ENCODE measurements at places on chromosomes 16 and 17. TPM values are rescaled to one million over a fixed set of nuclear protein-coding genes. Genes with fewer than 3 reads are reported as not detected.

Gene SLC7A6
- 11.6 TPM for total RNA-seq

Gene PLCG2
- total RNA-seq, result 10.3 TPM

GRCh38 chr16:73323880-73324279 lies 276.0 kb upstream of the ZFHX3 start:
- H3K27me3 ChIP-seq, result peaks cover 33% of the 10 kb centered on the region
- H3K4me1 ChIP-seq, result peaks cover 4% of the 10 kb centered on the region
- peak overlapping the region; percentile 73 for H3K27ac ChIP-seq
- H3K4me3 ChIP-seq, result no peak overlapping the region
- no peaks in the 10 kb centered on the region for H3K36me3 ChIP-seq
- no peak for DNase-seq

- H3K4me1 ChIP-seq, result no peaks in the 10 kb centered on the region
- DNase-seq, result no peak
- peaks cover 33% of the 10 kb centered on the region for H3K27me3 ChIP-seq
- no peaks in the 10 kb centered on the region for H3K36me3 ChIP-seq
- H3K27ac ChIP-seq, result no peak overlapping the region
These were observed 4.8 kb downstream of the RNF222 start for GRCh38 chr17:8392674-8393469.

Gene IST1
- total RNA-seq, result 280 TPM

Gene SGSH
- 42.0 TPM for total RNA-seq

DNA sequence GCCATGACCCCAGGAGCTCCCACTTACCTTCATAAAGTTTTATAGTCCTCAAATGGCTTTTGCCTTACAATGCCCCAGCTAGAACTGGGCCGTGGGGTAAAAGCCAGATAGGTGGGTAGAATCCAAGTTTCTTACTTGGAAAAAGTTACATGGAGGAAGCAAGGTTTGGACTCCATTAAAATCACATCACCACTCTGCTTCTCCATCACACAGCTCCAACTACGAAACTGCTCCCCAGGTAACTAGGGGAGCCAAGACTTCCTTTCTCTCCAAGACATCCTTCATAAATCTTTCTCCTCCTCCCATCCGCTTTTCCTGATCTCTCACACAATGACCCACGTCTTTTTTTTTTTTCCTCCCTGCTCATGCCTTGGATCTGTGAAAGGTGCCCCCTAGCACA lies 130.8 kb upstream of the RCVRN start:
- no peak overlapping the region for H3K27ac ChIP-seq
- H3K27me3 ChIP-seq, result peaks cover 8% of the 10 kb centered on the region
- H3K4me3 ChIP-seq, result no peak overlapping the region
- peaks cover 5% of the 10 kb centered on the region for H3K4me1 ChIP-seq

Gene ZMYND15
- 0.18 TPM for total RNA-seq

DNA sequence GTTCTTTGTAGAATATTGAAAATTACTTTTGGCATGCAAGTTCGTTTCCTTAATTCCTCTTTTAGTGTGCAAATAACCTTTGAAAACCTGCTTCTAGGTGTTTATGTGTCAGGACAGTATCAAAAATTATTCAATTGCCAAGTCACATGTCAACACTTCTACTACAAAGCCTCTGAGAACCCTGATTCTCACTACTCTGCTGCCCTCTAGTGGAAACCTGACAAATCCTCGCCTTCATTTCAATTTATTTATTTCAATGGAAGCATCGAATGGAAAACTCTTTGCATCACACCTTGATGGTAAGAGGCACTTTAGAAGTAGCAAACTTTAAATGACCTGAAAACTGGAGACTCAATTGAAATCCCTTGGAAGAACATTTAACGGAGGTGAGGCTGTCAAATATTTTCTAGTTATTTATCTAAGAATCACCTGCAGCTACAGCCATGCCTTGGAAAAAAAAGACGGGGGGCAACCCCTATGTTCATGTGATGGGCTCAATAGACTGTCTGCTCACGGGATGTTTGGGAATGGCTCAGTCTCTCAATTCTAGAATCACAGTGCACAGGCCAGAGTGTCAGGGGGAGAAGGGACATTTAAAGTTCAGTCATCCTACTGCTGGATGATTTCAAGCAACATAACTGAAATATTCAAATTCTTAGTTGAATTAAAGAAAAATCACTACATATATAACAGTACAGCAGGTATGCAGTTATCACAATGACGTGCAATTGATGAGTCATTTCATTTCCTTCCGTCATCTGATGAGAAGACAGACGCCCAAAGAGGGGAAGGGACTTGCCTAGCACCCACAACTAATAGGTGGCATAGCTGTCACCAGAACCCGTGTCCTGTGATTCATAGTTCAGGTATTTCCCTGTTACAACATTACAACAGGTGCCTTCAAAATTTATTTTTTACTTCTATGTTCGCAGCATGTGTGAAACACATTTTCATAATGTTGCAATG lies 563.9 kb downstream of the TOX3 start:
- H3K36me3 ChIP-seq, result no peaks in the 10 kb centered on the region
- H3K27me3 ChIP-seq, result peaks cover 49% of the 10 kb centered on the region
- H3K27ac ChIP-seq, result no peak overlapping the region
- no peaks in the 10 kb centered on the region for H3K4me1 ChIP-seq
- peak; percentile 42 for DNase-seq
- H3K4me3 ChIP-seq, result no peak overlapping the region

GRCh38 chr16:86723689-86724088 lies 145.3 kb downstream of the FOXL1 start:
- H3K4me1 ChIP-seq, result no peaks in the 10 kb centered on the region
- H3K27ac ChIP-seq, result no peak overlapping the region
- no peak for DNase-seq
- peaks cover 62% of the 10 kb centered on the region for H3K27me3 ChIP-seq

DNA sequence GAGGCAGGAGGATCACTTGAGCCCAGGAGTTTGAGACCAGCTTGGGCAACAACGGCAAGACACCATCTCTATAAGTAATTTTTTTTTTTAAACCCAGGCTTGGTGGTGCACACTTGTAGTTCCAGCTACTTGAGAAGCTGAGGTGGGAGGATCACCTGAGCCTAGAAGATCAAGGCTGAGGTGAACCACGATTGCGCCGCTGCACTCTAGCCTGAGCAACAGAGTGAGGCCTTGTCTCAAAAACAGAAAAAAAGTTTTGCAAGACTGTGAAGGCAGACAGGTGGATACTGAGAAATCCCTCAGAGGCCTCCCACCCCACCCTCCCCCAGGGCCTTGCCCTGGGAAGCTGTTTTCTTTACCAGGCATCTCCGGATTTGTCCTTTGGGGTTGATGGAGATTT lies 125.4 kb downstream of the MGAT5B start:
- no peaks in the 10 kb centered on the region for H3K36me3 ChIP-seq
- no peak overlapping the region for H3K4me3 ChIP-seq
- peaks cover 11% of the 10 kb centered on the region for H3K27me3 ChIP-seq
- DNase-seq, result no peak
- peaks cover 9% of the 10 kb centered on the region for H3K4me1 ChIP-seq
- H3K27ac ChIP-seq, result no peak overlapping the region

- H3K27ac ChIP-seq, result no peak overlapping the region
- DNase-seq, result no peak
- H3K27me3 ChIP-seq, result peaks cover 5% of the 10 kb centered on the region
- H3K4me3 ChIP-seq, result no peak overlapping the region
These were observed 417.8 kb downstream of the CDH13 start for GRCh38 chr16:83044589-83044988.

Gene SLC35G6
- total RNA-seq, result not detected

GRCh38 chr17:36934144-36934691 lies 3.1 kb upstream of the LHX1 start:
- no peak overlapping the region for H3K27ac ChIP-seq
- H3K27me3 ChIP-seq, result peaks cover 96% of the 10 kb centered on the region
- DNase-seq, result no peak

DNA sequence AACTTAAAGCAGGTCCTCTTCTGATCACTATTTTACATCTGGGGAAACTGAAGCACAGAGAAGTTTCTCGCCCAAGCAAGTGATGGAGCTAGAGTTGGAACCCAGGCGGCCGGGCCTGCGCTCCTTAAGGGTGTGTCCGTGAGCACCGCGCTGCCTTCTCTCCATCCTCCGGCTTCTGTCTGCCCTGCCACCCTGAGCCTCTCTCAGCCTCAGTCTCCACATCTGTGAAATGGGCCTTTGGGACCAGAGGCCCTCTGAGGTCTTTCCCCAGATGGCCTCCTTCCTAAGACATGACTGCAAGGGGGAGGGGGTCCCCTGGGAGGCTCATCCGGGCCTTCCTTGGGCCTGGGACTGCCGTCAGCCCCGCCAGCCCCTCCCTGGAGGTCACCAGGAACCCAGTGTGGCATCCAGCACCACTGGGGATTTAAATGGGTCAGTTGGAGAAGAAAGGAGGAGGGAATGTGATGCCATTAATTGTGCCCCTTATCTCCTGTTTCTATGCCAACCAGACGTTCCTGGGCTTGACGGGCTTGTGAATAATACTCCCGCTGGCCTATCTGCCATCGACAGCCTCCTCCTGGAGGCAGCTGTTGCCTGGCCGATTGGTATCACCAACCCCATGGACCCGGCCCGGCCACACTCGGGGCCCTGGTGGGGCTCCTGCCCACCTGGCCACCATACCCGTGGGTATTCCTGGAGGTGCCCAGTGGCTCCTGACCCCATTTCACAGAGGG lies 5.1 kb downstream of the ZFPM1 start:
- no peak for DNase-seq
- peaks cover 23% of the 10 kb centered on the region for H3K4me1 ChIP-seq
- H3K4me3 ChIP-seq, result no peak overlapping the region
- no peaks in the 10 kb centered on the region for H3K27me3 ChIP-seq

DNA sequence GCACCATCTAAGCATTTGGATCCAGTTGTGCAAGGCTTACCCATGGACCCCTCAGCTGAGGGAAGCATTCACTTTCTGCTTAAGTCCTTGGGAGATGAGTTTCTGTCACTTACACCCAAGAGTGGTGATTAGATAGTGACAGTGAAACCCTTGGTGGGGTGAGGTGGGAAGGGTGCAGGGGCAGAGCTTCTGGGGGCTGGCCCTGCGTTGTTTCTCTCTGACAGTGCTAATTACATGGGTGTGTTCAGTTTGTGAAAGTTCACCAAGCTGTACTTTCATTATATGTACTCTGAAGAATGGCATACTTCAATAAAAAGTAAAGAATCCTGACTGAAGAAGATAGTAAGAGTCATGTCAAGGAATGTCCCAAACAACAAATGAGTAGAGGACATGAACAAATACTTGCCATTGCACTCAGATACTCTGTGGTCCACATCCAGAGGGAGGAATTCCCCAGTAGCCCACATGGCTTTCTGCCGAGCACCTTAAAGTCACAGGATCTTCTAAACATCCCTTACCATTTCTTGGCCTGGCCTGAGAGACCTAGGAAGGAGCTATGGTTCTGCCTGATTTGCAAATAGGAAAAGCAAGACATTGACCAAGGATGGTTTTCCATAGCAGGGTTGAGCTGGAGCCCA lies 8.4 kb downstream of the CHST6 start:
- no peak overlapping the region for H3K4me3 ChIP-seq
- H3K36me3 ChIP-seq, result no peaks in the 10 kb centered on the region
- no peak for DNase-seq
- no peak overlapping the region for H3K27ac ChIP-seq
- no peaks in the 10 kb centered on the region for H3K4me1 ChIP-seq

DNA sequence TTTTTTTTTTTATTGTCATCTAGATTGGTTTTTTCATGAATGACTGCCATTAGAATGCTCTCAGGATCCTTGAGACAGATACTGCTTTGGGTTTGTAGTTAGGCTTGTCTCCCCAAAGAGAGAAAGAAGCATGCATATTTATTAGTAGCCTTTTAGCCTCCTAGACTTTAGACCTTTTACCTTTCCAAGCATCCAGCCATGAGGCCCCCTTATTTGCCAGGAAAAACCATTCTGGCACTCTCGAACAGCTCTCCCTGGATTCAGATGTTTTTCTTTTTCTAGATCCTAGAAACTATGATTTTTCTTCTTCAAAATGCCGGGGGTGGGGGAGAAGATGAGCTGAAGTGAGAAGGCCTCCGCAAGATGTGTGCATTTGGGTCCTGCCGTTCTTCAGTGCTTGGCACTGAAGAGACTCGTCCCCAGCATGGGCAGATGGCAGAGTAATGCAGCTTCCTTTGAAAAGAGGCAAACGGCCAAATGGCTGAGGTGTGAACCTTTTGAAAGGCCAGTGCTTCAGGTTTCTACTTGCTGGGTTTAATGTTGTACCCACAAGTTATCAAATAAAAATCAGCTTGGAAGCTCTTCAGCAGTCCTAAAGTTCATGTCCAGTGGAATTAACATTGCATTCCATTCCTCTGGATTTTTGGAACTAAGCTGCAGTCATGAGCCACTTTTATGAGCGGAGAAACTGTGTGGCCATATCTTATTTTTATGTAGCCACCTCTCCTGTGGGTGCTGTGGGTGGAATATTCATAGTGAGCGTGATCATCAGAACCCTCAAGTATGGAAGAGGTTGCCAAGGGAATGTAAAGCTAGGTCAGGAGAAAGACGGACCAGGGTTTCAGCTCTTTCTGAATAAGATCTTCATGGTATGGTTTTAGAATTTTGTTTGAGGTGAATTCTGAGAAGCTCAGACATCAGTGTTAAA lies 7.2 kb downstream of the SOCS7 start:
- no peak overlapping the region for H3K27ac ChIP-seq
- H3K27me3 ChIP-seq, result no peaks in the 10 kb centered on the region
- H3K4me3 ChIP-seq, result no peak overlapping the region

DNA sequence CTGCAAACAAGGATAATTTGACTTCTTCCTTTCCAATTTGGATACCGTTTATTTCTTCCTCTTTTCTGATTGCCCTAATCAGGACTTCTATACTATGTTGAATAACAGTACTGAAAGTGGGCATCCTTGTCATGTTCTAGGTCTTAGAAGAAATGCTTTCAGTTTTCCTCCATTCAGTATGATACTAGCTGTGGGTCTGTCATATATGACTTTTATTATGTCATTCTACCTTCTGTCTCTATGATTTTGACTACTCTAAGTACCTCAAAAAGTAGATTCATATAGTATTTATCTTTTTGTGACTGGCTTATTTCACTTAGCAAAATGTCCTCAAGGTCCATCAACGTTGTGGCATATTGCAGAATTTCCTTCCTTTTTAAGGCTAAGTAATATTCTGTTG lies 111.5 kb upstream of the RBBP6 start:
- no peaks in the 10 kb centered on the region for H3K27me3 ChIP-seq
- no peak overlapping the region for H3K4me3 ChIP-seq
- no peaks in the 10 kb centered on the region for H3K4me1 ChIP-seq
- DNase-seq, result no peak
- H3K36me3 ChIP-seq, result no peaks in the 10 kb centered on the region

DNA sequence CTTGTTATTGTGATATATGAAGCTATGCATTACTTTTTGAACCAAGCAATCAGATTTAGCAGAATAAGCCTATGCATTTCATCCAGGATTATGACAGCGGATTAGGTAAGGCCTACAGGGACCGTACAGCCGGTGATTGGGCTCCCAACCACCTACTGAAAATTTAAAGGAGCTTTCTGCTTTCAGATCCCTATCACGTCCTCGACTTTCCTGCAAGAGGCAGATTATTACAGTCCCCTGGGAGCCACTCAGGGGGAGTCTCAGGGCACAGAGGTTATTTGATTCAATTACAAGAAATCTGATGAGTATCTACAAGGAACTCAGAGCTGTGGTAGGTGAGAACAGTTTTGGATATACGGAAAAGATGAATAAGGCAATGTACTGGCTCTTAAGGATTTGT lies 80.7 kb downstream of the HS3ST3B1 start:
- H3K27ac ChIP-seq, result no peak overlapping the region
- peaks cover 14% of the 10 kb centered on the region for H3K27me3 ChIP-seq
- H3K4me3 ChIP-seq, result no peak overlapping the region
- H3K4me1 ChIP-seq, result no peaks in the 10 kb centered on the region
- no peaks in the 10 kb centered on the region for H3K36me3 ChIP-seq
